Tongue (tissue), 3 donors: ENCODE measurements at places on chromosomes 16 and 17. TPM values are rescaled to one million over a fixed set of nuclear protein-coding genes. Genes with fewer than 3 reads are reported as not detected.

GRCh38 chr17:74773871-74774286, 2.3 kb downstream of the NAT9 start:
- DNase-seq: no peak

Gene MRPS23
- total RNA-seq: 15.3 TPM

- DNase-seq: no peak
Measured at GRCh38 chr17:56717471-56717870, 116.2 kb downstream of the C17orf67 start.

Gene C17orf78
- total RNA-seq: not detected

Gene CEP295NL
- 5.9 TPM for total RNA-seq

- DNase-seq: no peak
Measured at GRCh38 chr17:18111330-18111971, 2.9 kb downstream of the MYO15A start.

DNA sequence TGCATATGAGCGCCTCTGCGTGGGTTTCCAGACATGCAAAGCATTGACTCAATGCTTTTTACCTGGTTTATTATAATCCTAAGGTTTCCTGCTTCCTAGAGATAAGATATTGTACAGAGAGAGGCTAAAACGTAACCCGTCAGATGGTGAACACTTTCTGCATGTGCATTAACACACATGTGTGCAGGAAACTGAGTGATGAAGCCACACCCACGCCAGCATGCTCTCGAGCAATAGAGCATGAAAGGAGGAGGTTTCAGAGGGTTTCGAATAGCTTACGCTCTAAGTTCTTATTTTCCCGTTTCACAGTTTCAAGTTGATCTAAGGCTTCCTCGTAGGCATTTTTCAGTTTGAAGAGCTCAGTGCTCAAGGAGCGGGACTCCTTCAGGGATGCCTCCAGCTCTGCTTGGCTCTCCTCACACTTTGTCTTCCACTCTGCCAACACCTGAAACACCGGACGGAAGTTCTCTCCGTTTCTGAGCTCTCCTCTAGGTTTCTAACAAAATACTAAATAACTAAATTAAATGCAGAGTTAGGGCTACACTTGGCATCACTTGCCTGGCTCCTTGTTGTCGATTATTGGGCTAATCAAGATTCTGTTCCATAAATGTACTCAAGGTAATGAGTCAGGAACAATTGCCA, 23.2 kb downstream of the MYH3 start:
- no peak for DNase-seq

Gene HSD17B2
- 3.4 TPM for total RNA-seq

- no peak for DNase-seq
Measured at GRCh38 chr17:1562176-1562643, 382 bp downstream of the PITPNA start.

Gene CDH8
- total RNA-seq: 9.4 TPM

Gene FBXO39
- total RNA-seq: not detected

- no peak for DNase-seq
Measured at GRCh38 chr16:57611706-57612105, 16.7 kb upstream of the ADGRG1 start.

DNA sequence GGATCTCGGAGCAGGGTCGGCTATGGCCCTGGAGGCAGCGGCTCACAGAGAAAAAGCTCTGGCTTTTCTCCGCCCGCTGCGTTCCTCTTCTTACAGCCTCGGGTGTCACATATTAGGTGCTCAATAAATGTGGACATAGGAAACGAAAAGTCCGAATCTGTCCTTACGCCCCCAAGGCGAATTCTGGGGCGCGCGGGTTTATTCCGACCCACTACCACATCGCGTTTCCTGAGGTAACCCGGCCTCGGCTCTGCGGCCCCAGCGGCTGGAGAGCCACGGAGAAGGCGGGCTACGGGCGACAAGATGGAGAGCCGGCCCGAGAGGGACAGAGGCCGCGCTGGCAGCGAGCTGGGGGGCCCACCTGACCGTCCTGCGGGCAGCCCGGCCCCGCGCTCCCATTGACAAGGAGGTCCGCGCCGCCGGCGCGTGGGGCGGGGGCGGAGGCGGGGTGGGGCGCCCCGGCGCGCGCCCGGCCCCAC, 573 bp upstream of the GNAO1 start:
- DNase-seq: no peak
